Spleen (tissue), 13 donors: ENCODE measurements at places on chromosomes 7 and 10. TPM values are rescaled to one million over a fixed set of nuclear protein-coding genes. Genes with fewer than 3 reads are reported as not detected.

Gene STEAP2
- total RNA-seq: 15.8 TPM

- DNase-seq: no peak
Observed at GRCh38 chr10:127715782-127716378, 21.1 kb upstream of the FOXI2 start.

- no peak for DNase-seq
Observed at GRCh38 chr10:7297094-7297493, 113.7 kb downstream of the SFMBT2 start.

DNA sequence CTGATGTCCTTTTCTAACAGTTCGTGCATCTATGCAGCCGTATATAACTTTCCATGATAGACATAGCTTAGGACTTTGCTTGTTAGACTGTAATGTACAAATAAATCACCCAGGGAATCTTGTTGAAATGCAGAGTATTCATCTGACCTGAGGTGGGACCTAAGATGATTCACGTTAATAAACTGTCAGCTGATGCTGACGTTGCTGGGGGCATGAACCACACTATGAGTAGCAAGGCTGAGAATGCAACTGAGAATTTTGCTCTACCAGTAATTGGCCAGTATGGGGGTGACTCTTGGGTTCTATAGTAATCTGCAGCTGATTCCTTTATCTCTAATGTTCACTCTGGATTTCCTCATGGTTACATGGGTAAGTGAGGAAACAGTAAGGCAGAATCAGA lies 130.1 kb upstream of the MALRD1 start:
- DNase-seq: no peak

Gene CUBN
- 6.0 TPM for total RNA-seq

Gene PODXL
- 13.5 TPM for total RNA-seq

- no peak for DNase-seq
Observed at GRCh38 chr7:64625114-64626082, 40.5 kb upstream of the ZNF107 start.

GRCh38 chr7:73726083-73726466 lies 6.6 kb upstream of the STX1A start:
- no peak for DNase-seq

GRCh38 chr7:52940481-52940880 lies 95.0 kb upstream of the POM121L12 start:
- DNase-seq: no peak

DNA sequence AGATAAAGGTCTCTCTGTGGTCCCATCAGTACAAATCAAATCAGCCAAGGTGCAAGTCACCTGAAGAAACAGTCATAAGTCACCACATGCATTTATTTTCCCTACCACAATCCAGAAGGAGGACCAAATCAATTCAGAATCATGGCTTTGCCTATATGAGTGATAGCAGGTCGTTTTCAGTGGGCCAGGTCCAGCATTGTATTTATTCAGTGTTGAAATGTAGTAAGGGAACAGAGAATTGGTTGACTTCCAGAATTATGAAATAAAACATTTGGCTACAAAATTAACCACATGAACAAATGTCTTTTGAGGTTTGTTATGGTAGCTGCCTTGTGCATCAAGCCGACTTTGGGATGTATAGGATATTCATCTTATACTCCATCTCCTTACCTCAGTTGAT lies 88.4 kb downstream of the POLR1F start:
- DNase-seq: no peak

Gene GIMAP7
- 101 TPM for total RNA-seq

DNA sequence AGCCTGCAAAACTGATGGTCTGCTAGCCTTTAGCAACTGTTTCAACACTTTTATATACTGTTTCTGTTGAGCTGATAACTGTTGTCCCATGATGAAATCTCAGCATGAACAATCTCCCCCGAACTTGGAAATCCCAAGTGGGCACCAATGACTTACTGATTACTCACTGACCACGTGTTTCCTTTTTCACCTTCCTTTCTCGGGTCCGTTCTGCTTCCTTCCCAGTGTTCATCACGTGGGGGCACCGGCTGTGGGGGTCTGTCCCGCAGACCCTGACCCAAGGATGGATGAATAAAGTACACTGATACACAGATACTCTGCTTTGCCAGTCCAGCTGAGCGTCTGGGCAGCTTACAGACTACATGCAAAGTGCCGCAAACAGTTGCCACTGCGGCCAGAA lies 39.0 kb upstream of the RASGEF1A start:
- DNase-seq: no peak

Gene IDI2
- not detected for total RNA-seq

Gene COMTD1
- total RNA-seq: 20.7 TPM

GRCh38 chr7:116159711-116160110 lies 50.6 kb upstream of the TES start:
- DNase-seq: no peak

DNA sequence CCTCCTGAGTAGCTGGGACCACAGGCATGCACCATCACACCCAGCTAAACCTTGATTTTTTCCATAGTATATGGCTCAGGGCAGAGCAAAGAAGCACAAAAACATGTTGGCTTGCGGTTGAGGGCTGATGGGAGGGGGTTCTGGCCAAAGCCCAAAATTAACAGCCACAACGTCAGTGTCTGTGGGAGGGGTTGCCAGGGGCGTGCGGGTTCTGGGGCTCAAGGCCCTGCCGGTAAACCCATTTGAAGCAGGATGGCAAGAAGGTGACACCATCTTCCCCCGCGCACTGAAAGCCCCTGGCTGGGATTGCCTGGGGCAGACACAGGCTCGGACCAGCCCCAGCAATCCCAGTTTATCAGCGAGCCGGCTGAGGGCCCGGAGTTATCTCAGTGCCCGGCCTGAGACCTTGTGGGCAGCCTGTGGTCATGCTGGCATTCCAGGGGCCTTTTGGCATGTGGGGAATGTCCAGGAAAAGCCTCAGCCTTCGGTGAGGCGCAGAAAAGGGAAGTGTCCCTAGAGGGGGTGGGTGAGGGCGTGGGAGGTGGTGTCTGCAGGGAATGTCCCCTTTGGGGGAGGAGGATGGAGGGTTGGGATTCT lies 167.7 kb upstream of the TNRC18 start:
- DNase-seq: no peak

Gene ZNF365
- 1.5 TPM for total RNA-seq

Gene PDZD7
- total RNA-seq: 1.6 TPM

DNA sequence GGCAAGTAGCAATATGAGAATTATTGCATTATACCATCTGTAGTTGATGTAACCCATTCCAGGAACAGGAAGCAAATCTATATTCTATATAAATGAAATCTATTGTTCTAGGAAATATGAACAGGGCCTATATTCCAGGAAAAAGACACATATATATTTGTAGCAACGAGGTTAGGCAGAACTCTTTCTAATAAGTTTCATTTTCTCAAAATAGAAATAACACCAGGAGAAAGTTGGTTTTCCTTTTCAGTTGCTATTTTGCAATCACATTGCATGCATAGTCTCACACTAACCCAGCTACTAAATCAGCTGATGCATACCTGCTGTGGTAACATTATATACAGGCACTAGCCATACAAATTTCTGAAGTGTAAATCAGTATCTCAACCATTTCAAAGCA lies 6.2 kb upstream of the IFIT2 start:
- no peak for DNase-seq

- DNase-seq: no peak
Observed at GRCh38 chr7:158759749-158760444, 55.3 kb upstream of the NCAPG2 start.

DNA sequence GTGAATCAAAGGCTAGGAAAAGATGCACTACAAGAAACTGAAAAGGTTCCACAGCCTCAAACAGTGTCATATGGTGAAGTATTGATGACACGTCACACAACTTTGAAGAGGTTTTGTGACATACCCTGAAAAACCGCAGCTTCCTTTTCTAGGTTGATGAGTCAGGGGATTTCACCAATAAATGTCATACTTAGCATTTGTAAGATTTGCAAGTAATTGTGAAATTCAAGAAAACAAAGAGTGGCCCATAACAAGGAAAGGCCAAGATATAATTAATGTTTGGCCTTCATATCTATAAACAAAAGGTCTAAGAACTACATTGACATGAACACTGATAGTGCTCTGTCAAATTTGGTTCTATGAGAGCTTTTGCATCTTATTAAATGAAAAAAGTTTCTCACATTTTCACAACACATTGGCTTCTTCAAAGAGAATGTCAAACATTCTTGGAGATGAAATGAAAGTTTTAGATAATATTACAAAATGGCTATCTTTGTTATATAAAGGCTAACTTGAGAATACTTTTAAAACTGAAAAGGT lies 62.0 kb upstream of the NAMPT start:
- DNase-seq: no peak

DNA sequence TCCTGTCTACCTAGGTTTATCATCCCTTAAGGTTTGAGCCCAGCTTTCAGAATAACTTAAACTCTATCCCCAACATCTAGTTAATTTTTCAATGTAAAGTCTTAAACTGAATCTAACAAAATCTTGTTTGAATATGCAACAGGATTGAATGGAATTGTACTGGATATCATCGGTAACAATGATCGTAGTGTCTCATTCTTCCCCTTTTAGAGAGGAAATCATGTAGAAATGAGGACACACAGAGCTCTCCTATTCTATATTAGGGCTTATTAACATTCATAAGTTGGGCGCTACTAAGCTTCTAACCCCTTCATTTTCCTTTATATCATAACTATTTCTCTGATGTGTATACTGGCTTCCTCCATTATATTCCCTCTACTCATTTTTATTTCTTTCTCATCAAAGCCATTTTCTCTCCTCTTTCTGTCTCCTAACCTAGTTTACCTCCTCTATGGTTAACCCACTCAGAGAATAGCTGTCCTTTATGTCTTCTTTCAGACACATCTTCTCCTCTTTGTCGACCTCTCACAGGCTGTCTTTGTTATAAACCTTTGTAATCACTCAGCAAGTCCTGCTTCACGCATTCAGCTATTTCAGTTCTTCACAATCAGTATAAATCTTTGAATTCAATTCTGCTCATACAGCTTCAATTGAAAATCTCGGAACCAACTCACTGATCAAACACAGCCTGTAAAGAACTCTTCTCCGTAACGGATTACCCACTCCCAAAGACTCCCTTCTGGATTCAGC lies 1019.0 kb upstream of the C7orf33 start:
- DNase-seq: no peak

Gene CYP3A5
- not detected for total RNA-seq

DNA sequence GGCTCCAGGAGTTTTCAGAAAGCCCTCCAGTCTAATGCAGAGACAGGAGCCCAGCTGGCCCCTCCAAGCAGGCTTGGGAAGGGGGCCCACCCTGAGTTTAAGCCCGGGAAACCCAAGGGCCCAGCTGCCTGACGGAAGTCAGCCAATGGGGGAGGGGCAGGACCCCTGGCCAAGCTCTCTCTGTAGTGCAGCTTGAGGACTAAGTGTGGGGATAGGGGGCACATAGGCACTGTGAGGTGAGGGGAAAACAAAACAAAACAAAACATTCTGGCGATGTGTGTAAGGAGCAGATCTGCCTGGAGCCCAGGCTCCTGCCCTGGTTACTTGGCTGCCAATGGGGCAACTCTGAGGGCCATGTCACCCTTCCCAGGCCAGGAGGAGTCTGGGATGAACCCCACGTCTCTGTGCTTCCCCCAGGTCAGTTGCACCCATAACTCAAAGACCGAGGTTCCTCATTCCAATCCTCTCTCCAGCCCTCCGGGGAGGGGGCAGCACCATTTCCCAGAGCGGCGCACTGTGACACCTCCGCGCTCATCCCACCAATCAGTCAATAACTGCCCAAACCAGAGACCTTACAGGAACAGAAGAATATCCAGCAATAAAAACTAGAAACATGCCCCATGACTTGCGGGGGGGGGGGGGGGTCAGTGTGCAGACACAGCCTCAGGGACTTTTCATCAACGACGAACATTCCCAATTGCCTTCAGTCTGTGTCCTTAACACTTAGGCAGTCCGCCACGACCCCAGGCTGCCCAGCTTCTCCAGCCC lies 1.7 kb downstream of the CXCL12 start:
- DNase-seq: peak; percentile 62

GRCh38 chr10:45452743-45453452 lies 78.9 kb downstream of the ALOX5 start:
- DNase-seq: no peak

DNA sequence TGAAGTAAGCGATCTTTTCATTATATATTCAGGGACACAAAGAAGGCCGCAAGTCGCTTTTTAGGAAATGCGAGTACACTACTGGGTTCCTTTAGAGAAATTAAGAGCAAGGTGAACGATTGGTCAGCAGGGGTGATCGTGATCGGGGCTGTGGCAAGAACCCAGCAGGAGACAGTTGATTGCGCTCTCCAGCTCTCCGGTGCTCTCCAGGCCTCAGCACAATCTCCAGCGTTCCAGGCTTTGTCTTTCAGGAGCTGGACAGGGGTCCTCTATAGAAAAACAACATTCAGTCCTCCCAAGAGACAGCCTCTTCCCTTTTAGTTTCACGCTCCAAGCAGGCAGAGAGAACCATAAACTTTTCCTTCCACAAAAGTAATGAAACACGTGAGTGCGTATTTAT lies 170.5 kb upstream of the KLF6 start:
- DNase-seq: no peak

DNA sequence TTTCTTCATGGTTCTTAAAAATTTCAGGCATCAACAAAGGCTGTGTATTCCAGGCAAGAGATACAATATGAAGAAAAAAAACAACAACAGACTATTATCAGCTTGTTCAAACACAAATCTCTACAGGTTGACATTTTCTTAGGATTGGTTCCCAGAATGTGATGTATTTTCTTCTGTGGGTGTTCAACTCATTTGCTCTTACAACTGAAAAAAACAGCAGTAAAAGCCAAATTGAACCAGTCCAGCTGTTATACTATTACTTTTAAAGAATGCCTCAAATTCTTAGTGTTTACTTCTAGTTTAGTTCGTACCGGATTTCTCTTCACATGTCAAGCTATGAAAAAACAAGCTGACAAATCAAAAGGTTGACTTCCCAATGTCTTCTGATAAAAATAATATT lies 60.7 kb downstream of the CNTNAP2 start:
- no peak for DNase-seq

- no peak for DNase-seq
Observed at GRCh38 chr7:24843821-24844434, 86.7 kb upstream of the GSDME start.

DNA sequence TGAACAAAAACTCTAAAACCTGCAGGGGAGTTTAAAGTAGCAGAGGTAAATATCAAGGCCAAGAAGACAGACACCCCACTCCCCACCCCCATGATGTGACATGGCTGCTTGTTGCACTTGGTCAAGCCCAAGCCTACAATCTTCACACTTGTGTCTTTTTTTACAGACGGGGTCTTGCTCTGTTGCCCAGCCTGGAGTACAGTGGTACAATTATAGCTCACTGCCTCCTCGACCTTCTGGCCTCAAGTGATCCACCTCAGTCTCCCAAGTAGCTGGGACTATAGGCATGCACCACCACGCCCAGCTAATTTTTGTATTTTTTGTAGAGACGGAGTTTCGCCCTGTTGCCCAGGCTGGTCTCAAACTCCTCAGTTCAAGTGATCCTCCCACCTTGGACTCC lies 71.9 kb upstream of the CYTH3 start:
- no peak for DNase-seq

Gene NAT16
- total RNA-seq: not detected

DNA sequence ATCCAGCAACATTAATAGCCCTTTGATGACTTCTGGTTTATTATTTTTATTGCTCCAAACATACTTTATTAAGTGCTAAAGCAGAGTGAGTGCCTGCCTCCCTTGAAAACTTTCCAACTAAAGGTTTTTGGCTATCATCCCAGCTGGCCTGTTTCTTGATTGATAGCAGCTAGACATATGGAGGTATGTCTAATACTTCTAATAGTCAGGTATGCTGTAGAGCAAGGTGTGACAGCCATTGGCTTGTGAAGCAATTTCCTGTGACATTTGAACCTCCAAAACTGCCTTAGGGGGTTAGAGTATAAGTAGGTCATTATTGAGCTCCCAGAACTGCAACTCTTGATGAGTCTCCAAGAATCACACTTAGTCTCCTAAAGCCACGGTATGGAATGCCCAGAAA lies 55.8 kb downstream of the LOXL4 start:
- no peak for DNase-seq

- no peak for DNase-seq
Observed at GRCh38 chr7:112752576-112752975, 37.6 kb downstream of the TMEM168 start.
